ENCODE measurements at places on chromosomes 2 and 18. TPM values are rescaled to one million over a fixed set of nuclear protein-coding genes. Genes with fewer than 3 reads are reported as not detected.

GRCh38 chr2:98102878-98103277 lies 15.9 kb downstream of the VWA3B start:
- H3K36me3 ChIP-seq, result no peaks in the 10 kb centered on the region
- no peak overlapping the region for H3K4me3 ChIP-seq
- no peak overlapping the region for H3K27ac ChIP-seq
- no peak for DNase-seq
- H3K4me1 ChIP-seq, result no peaks in the 10 kb centered on the region
- H3K27me3 ChIP-seq, result no peaks in the 10 kb centered on the region

GRCh38 chr18:62460851-62461300 lies 61.9 kb upstream of the ZCCHC2 start:
- no peaks in the 10 kb centered on the region for H3K4me1 ChIP-seq
- no peaks in the 10 kb centered on the region for H3K27me3 ChIP-seq
- H3K36me3 ChIP-seq, result no peaks in the 10 kb centered on the region
- H3K4me3 ChIP-seq, result no peak overlapping the region
- no peak overlapping the region for H3K27ac ChIP-seq
- DNase-seq, result no peak

DNA sequence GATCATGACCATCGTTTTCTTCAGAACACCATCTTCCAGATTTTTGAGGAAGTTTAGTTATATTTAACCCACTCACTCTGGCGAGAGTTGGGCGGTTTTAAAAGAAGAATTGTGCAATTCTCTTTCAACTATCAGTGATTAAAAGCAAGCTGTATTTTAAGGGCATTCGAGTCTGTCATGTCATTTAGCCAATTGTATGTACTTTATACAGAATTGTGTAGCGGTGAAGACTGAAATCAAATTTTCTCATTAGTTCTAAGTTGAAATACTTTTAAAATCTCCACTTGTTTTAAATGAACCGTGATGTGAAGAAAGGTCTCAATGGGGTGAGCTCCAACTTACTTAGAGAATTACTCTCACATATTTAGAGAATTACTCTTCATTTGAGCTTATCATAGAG lies 214.6 kb upstream of the DTNA start:
- H3K4me3 ChIP-seq, result no peak overlapping the region
- no peaks in the 10 kb centered on the region for H3K36me3 ChIP-seq
- no peaks in the 10 kb centered on the region for H3K27me3 ChIP-seq
- H3K4me1 ChIP-seq, result no peaks in the 10 kb centered on the region
- H3K27ac ChIP-seq, result no peak overlapping the region
- no peak for DNase-seq

Gene PRPF40A
- 28.9 TPM for total RNA-seq

Gene RIT2
- total RNA-seq, result not detected
